Natural killer cell treated with Interleukin-12 subunit alpha and Interleukin-12 subunit beta and Interleukin-15 and Interleukin-18, amount 100 ng/mL, for 72 hours (primary cell): ENCODE measurements at places on chromosomes 11 and 22.

GRCh38 chr22:48942698-48943566, 884.7 kb downstream of the BRD1 start:
- H3K4me3 ChIP-seq: no peak overlapping the region
- H3K27me3 ChIP-seq: no peaks in the 10 kb centered on the region
- no peaks in the 10 kb centered on the region for H3K4me1 ChIP-seq
- no peak overlapping the region for H3K27ac ChIP-seq
- no peak for DNase-seq

- H3K4me3 ChIP-seq: no peak overlapping the region
- no peak for DNase-seq
- no peak overlapping the region for H3K27ac ChIP-seq
- H3K36me3 ChIP-seq: peaks cover 6% of the 10 kb centered on the region
- H3K4me1 ChIP-seq: peaks cover 13% of the 10 kb centered on the region
Observed at GRCh38 chr11:108914981-108915380, 250.1 kb downstream of the DDX10 start.

GRCh38 chr22:32562401-32562800, 87.8 kb downstream of the FBXO7 start:
- H3K27ac ChIP-seq: no peak overlapping the region
- H3K4me1 ChIP-seq: no peaks in the 10 kb centered on the region
- no peak for DNase-seq
- no peaks in the 10 kb centered on the region for H3K36me3 ChIP-seq
- no peak overlapping the region for H3K4me3 ChIP-seq
- peaks cover 7% of the 10 kb centered on the region for H3K27me3 ChIP-seq

- DNase-seq: peak; percentile 29
- peak overlapping the region; percentile 55 for H3K27ac ChIP-seq
- H3K27me3 ChIP-seq: no peaks in the 10 kb centered on the region
- H3K4me3 ChIP-seq: no peak overlapping the region
- peaks cover 58% of the 10 kb centered on the region for H3K4me1 ChIP-seq
Observed at GRCh38 chr22:46769191-46769675, 6.8 kb downstream of the TBC1D22A start.

DNA sequence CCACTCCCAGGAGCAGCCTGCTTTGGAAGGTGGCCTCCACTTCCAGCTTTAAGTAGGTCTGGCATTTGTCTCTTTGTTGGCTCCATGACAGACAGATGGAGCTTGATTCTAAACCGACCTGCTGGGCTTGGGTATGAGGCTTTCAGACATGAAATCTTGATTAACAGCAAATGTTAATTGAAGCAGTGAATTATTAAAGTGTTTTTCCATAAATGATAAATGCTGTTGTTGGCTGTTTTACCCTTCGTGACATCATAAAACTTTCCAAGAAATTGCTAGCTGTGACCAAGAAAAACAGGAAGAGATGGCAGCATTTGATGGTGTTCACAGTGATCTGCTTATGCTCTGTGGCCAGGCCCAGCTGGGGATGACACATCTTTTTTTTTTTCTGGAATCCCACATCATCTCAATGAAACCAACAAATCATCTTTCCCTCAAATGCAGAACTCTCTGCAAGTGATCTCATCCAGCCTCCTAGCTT, 66.1 kb downstream of the RBMXL2 start:
- no peak for DNase-seq
- H3K4me1 ChIP-seq: no peaks in the 10 kb centered on the region
- no peak overlapping the region for H3K27ac ChIP-seq
- H3K4me3 ChIP-seq: no peak overlapping the region

- H3K27ac ChIP-seq: no peak overlapping the region
- peaks cover 11% of the 10 kb centered on the region for H3K27me3 ChIP-seq
- DNase-seq: no peak
- H3K36me3 ChIP-seq: no peaks in the 10 kb centered on the region
Observed at GRCh38 chr11:102760344-102761035, 19.9 kb downstream of the MMP10 start.

DNA sequence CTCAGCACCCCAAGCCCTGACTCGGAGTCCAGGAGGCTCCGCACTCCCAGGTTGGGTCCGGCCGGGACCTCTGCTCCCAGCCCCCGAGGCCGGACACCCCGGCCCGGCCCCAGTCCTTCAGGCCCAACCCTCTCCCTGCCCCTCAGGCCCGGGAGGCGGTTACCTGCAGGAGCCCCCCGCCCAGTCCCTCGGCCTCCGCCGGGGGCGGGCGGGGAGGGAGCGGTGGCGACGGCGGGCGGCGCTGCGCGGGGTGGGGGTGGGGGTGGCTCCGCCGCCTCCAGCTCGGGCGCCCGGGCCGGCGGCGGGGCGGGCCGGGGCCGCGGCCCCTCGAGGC, 310 bp downstream of the TCF20 start:
- no peak for DNase-seq
- peak overlapping the region; percentile 93 for H3K4me3 ChIP-seq
- peaks cover 22% of the 10 kb centered on the region for H3K4me1 ChIP-seq
- H3K36me3 ChIP-seq: no peaks in the 10 kb centered on the region

GRCh38 chr22:44639891-44640617, 62.0 kb upstream of the PRR5 start:
- H3K27ac ChIP-seq: no peak overlapping the region
- H3K36me3 ChIP-seq: no peaks in the 10 kb centered on the region
- no peaks in the 10 kb centered on the region for H3K4me1 ChIP-seq
- peak; percentile 40 for DNase-seq
- H3K27me3 ChIP-seq: no peaks in the 10 kb centered on the region

DNA sequence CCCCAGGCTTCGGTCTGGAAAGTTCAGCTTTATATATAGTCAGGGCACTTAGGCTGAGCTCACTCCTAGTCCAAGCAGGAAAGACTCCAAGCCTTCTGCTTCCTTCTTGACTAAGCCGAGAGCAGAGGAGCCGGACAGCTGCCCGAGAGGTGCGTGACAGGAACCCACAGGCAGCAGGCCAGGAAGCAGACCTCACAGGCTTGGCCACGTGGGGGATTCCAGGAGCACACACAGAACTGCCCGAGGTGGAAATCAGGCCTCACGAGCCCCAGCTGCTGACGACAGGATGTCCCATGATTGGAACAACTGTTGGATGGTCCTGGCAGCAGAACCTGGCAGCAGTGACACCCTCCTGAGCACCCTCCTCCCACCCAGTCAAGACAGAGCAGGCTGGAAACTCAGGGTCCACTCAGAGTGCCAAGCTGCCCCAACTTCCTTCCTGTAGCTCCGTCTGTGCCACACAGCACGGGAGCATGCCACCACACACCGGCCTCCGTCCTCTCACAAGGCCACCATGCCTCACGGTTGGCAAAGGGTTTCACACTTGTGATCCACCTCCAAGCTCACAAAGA, 5.4 kb downstream of the PLA2G6 start:
- H3K4me3 ChIP-seq: peak overlapping the region; percentile 60
- H3K4me1 ChIP-seq: peaks cover 77% of the 10 kb centered on the region
- peak overlapping the region; percentile 74 for H3K27ac ChIP-seq
- peak; percentile 78 for DNase-seq
- H3K36me3 ChIP-seq: no peaks in the 10 kb centered on the region

GRCh38 chr11:108790501-108791299, 125.8 kb downstream of the DDX10 start:
- no peaks in the 10 kb centered on the region for H3K36me3 ChIP-seq
- peaks cover 23% of the 10 kb centered on the region for H3K4me1 ChIP-seq
- H3K27me3 ChIP-seq: no peaks in the 10 kb centered on the region

DNA sequence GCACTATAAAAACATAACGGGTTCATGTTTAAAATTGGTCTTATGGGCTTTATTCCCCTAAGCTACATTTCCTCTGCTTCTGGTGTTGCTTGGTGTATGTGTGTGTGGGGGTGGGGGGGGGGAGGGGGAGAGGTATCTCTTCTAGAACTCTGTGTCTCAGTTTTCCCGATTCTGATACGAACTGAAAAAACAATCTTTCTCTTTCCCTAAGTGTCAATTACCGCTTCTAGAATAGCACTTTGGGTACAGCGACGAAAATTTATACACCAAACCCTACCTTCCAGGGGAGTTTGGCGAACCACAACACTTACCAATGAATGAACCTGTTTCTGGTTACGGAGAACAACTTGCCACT, 636 bp downstream of the NUP160 start:
- H3K27me3 ChIP-seq: no peaks in the 10 kb centered on the region
- H3K36me3 ChIP-seq: peaks cover 9% of the 10 kb centered on the region
- H3K4me3 ChIP-seq: peak overlapping the region; percentile 93
- peaks cover 27% of the 10 kb centered on the region for H3K4me1 ChIP-seq

- H3K27me3 ChIP-seq: no peaks in the 10 kb centered on the region
- no peaks in the 10 kb centered on the region for H3K36me3 ChIP-seq
- H3K4me1 ChIP-seq: no peaks in the 10 kb centered on the region
- H3K27ac ChIP-seq: no peak overlapping the region
Observed at GRCh38 chr22:39651053-39651996, 80.8 kb downstream of the CACNA1I start.

GRCh38 chr11:108592591-108593213, 866 bp downstream of the EXPH5 start:
- peaks cover 16% of the 10 kb centered on the region for H3K4me1 ChIP-seq
- H3K4me3 ChIP-seq: peak overlapping the region; percentile 94
- H3K27me3 ChIP-seq: peaks cover 28% of the 10 kb centered on the region
- peak overlapping the region; percentile 4 for H3K27ac ChIP-seq
- no peaks in the 10 kb centered on the region for H3K36me3 ChIP-seq

DNA sequence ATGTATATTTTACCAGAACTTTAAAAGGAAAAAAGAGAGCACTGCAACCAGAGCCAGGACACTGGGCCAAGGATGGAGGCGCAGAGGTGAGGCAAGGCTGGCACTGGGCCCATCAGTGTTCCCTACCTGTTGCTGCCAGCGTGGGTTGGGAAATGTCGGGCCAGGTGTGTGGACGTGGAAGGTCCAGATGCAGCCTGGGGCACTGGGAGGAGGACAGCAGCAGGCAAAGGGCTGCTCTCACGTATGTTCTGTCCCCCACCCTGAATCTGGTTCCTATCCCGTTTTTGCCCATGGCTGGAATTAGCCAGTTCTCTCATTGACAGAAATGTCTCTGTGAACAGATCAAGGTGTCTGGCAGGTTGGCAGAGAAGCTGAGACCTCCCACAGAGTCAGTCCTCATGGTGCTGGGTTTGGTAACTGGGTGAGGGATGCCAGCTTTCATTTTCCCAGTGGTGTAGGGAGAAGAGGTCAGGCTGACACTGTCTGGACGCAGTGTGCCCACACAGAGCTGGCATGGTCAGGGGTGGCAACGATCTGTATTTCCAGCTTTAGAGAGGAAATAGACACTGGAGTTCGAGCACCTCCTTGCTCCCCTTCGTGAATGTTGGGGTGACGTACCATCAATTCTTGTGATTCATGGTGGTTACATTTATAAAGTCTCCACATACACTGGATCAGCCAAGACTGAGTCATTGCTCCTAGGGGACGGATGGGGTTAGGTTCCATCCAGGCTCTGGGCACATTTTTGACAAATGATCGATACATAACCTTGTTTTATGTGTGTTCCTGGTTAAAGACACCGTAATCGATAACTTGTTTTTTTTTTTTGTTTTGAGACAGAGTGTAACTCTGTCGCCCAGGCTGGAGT, 4.3 kb upstream of the PNPLA3 start:
- no peak for DNase-seq
- peaks cover 7% of the 10 kb centered on the region for H3K27me3 ChIP-seq
- H3K4me1 ChIP-seq: peaks cover 4% of the 10 kb centered on the region
- no peaks in the 10 kb centered on the region for H3K36me3 ChIP-seq

DNA sequence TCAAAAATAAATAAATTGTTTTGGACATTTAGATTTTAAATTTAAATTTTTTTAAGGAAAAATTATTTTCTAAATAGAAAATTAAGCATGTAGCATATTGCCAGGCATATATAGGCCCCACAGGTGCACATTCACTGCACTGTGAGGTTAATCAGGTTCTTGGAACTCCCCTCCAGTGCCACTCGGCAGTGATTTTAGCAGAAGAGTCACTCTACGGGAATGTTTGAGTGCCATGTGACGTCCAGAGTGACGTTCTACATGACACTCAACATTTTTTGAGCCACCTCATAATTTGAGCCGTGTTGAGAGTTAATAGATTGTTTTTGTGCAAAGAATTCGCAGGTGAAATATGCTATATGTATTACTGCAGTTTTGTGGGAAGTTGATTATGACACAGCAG, 77.4 kb downstream of the SWAP70 start:
- no peak overlapping the region for H3K4me3 ChIP-seq
- no peaks in the 10 kb centered on the region for H3K27me3 ChIP-seq
- H3K27ac ChIP-seq: no peak overlapping the region
- DNase-seq: no peak
- peaks cover 10% of the 10 kb centered on the region for H3K36me3 ChIP-seq

DNA sequence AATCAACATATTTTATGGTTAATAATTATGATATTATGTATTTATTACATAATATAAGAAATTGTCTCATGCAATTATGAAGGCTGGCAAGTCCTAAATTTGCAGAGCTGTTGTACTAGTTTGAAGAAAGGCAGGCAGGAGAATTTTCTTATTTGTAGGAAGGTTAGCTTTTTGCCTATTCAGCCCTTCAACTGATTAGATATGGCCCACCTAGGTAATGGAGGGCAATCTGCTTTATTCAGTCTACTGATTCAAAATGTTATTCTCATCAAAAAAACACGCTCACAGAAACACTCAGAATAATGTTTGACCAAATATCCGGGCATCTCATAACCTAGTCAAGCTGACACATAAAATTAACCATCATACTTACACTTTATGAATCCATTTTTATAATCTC, 589.0 kb downstream of the NELL1 start:
- no peaks in the 10 kb centered on the region for H3K36me3 ChIP-seq
- H3K4me1 ChIP-seq: no peaks in the 10 kb centered on the region
- H3K27me3 ChIP-seq: no peaks in the 10 kb centered on the region
- no peak overlapping the region for H3K4me3 ChIP-seq
- DNase-seq: no peak

DNA sequence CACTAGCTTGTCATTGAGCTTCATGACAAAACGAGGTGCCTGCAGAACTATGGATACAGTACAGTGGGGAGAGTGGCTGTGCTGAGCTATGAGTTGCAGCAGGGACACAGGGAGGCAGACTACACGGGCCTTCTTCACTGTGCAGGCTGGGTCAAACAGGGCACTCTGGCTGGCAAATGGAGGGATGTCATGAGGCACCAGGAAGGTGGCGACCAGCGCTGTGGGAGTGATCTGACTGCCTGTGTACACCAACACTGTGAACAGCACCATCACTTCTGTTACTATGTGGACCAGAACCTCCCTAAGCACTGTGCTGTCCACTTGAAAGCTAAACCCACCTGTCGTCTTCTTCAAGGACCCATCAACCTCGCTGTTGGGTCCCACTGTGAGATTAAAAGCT, 3.1 kb downstream of the PKDREJ start:
- H3K27me3 ChIP-seq: no peaks in the 10 kb centered on the region
- DNase-seq: no peak
- H3K4me3 ChIP-seq: no peak overlapping the region
- peaks cover 18% of the 10 kb centered on the region for H3K4me1 ChIP-seq
- H3K27ac ChIP-seq: no peak overlapping the region
- no peaks in the 10 kb centered on the region for H3K36me3 ChIP-seq

DNA sequence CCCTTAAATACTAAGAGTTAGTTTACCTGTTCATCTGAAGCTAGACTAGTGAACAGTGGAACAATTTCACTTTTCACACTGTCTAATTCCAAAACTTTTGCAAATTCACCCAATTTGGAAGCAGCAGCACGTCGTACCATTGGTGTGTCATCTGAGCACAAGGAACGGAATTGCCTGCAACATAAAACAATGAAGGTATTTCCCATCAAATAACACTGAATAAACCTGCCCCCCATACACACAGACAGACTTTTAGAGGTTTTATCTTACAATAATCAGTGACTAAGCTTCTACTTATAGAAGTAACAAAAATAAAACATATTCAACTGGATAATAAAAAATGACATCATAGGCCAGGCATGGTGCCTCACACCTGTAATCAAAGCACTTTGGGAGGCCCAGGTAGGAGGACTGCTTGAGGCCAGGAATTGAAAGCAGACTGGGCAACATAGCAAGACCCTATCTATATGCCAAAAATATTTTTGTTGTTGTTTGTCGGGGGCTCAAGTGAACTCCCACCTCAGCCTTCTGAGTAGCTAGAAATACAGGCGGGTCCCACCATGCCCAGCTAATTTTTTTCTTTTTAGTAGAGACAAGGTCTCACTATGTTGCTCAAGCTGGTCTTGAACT, 6.3 kb downstream of the PPP2R1B start:
- DNase-seq: no peak
- no peaks in the 10 kb centered on the region for H3K27me3 ChIP-seq
- H3K27ac ChIP-seq: no peak overlapping the region
